NCI-H2081 (cell line): ENCODE measurements at places on chromosomes 3 and 15.

DNA sequence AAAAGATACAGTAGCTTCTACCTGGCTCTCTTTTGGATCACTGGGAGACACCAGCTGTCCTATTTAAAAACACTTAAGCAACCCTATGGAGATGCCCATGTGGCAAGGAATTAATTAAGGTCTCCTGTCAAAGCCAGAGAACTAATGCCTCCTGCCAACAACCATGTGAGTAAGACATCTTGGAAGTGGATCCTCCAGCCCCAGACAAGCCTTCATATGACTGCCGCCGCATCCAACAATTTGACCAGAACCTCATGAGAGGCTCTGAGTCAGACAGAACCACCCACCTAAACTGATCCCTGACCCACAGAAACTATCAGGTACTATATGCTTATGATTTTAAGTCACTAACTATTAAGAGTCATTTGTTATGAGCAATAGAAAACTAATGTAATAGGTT, 22.3 kb downstream of the IFT80 start:
- no peak for DNase-seq

DNA sequence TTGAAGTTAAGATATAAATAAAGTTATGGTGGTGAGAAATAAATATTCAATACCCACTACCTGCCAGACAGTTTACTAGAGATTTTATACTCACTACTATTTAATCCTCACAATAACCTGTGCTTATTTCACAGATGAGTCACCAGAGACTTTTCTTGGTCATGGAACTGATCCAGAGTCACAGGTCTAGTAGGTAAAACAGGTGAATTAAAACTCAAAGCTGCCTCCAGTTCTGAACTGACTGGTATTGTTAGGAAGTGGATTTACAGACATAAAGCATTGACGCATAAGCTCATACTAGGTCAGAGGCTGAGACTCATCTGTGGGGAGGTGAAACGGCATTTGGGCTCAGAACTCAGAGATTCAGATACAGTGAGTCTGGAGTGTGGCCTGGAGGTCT, 1009.9 kb downstream of the AGBL1 start:
- DNase-seq = no peak

GRCh38 chr15:75042730-75043508, 19.5 kb downstream of the PPCDC start:
- DNase-seq = no peak

GRCh38 chr3:172700256-172700655, 10.6 kb downstream of the NCEH1 start:
- no peak for DNase-seq

DNA sequence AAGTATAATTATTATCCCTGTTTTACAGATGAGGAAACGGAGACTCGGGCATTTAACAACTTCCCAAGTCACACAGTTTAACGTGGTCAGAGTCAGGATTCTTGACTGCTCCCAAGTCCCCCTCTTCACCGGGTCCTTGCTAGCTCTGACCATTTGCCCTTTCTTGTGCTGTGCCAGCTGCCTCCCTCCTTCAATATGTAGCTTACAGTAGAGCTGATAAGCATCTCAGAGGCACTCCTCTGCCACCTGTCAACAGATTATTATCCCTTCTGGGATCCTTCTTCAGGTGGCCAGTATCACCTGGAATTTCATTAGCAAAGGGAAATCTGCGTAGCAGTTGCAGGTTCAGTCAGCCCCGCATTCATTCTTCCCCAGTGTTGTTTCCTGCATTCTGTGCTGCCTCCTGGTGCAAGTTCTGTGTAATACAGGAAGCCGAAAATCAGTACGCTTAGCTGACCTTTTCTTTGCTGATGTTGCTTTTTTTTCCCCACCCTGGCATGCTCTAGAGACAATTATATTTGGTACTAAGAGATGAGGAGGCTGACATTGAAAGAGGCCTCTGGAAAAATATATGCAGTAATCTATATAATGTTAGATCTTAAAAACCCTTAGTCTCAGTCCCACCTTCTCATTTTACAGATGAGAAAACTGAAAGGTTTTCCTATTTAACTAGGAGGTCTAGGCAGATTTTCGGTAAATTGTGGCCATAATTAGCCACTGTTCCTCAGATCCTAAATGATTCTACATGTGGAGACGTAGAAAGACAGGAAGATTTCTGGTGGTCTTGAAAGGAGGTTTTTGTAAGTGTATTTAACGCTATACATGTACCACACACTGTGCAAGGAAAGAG, 24.8 kb downstream of the TMOD2 start:
- DNase-seq = peak; percentile 65

DNA sequence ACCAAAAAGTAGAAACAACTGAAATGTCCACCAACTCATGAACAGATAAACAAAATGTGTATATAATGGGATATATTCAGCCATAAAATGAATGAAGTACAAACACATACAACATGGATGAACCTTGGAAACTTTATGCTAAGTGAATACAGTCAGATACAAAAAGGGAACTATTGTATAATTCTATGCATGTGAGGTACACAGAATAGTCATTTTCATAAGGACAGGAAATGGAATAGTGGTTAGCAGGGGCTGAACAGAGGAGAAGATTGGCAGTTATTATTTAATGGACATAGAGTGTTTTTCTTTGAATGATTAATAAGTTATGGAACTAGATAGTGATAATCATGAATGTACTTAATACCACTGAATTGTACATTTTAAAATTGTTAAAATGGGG, 20.0 kb upstream of the TRANK1 start:
- DNase-seq = no peak

GRCh38 chr15:83379579-83379959, 67.6 kb upstream of the SH3GL3 start:
- DNase-seq = no peak

DNA sequence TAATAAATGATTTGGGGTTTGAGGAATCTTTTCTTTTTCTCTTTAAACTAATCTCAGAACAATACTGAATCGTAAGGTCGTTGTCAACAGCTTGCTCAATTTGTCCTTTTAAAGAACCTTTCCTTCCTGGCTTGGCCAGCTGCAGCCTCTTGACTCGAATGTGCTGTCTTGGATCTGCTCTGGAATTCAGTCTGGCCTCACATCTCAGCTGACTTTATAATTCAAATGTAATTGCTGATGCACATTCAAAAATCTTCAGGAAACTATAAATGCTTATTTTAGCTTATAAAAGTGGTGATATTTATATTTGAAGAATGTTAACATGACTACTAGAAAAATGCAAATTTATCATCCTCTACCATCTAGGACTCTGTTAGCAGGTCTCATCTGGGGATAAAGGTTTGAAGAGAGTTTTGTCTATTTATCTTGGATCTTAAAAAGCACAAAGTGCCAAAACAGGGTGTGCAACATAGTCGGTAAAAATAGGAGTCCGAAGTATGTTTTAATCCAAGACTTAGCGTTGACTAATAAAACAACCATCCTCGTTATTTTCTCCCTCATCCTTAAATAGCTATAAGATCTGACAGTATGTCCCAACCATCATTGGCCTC, 1035.2 kb downstream of the MCTP2 start:
- no peak for DNase-seq

- no peak for DNase-seq
Observed at GRCh38 chr15:79897701-79898113, 893 bp upstream of the MTHFS start.

- no peak for DNase-seq
Observed at GRCh38 chr15:57582090-57582489, 9.6 kb upstream of the MYZAP start.

DNA sequence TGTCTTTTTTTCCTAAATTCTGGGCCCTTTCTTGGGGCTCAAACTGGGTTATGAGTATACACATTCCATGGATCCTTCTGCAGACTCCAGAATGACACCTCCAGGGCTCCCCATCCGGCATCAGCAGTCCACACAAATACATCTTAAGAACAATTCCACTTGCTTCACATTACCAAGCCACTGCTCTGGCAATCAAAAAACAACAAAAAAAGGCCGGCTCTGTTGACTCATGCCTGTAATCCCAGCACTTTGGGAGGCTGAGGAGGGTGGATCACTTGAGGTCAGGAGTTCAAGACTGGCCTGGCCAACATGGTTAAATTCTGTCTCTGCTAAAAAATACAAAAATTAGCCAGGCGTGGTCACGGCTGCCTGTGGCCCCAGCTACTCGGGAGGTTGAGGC, 49.9 kb upstream of the LPP start:
- DNase-seq = no peak

- no peak for DNase-seq
Observed at GRCh38 chr3:188212308-188212969, 58.5 kb downstream of the LPP start.

- DNase-seq = no peak
Observed at GRCh38 chr3:126295407-126295939, 61.7 kb downstream of the KLF15 start.

- no peak for DNase-seq
Observed at GRCh38 chr3:31167666-31168065, 273.2 kb upstream of the GADL1 start.

DNA sequence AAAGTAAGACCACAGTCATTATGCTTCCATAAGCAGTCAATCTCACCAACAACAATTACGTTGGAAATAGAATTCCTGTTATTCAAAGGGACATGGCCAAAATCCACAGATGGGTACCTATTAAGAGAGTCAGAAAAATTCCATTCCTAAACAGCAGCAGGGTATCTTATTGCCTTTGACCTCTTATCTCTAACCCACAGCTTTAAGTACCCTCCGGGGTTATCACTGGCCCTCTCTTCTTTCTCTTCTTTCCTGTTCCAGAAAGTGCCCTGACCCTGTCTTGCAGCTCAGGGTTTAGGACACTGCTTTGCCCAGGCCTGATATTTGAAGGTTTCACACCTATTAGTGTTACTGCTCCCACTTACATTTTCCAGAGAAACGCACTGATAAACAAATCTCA, 428.7 kb downstream of the TBC1D5 start:
- no peak for DNase-seq

- peak; percentile 96 for DNase-seq
Observed at GRCh38 chr3:17730318-17730967, 12.0 kb downstream of the TBC1D5 start.

GRCh38 chr15:99722406-99722805, 10.8 kb downstream of the LYSMD4 start:
- no peak for DNase-seq

DNA sequence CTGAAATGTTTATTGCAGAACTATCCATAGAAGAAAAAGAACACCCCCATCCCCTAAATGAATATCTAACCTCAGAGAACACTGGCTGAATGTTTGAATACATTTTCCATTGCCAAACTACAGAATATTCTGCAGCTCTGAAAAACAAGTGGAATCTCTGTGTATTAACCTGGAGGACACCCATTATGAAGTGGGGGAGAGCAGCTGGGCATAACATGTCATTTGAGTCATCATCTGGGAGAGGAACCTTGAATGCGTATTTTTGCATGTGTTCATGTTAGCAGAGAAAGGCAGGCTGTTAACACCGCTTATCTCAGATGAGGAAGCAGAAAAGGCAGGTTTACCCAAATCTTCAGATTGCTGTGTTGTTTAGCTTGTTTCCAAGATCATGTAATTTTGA, 31.5 kb downstream of the ESYT3 start:
- no peak for DNase-seq

- no peak for DNase-seq
Observed at GRCh38 chr3:122102191-122102935, 47.2 kb downstream of the CD86 start.

GRCh38 chr3:77071809-77072208, 31.9 kb downstream of the ROBO2 start:
- DNase-seq = no peak

GRCh38 chr15:89630260-89630659, 25.0 kb downstream of the KIF7 start:
- DNase-seq = no peak

DNA sequence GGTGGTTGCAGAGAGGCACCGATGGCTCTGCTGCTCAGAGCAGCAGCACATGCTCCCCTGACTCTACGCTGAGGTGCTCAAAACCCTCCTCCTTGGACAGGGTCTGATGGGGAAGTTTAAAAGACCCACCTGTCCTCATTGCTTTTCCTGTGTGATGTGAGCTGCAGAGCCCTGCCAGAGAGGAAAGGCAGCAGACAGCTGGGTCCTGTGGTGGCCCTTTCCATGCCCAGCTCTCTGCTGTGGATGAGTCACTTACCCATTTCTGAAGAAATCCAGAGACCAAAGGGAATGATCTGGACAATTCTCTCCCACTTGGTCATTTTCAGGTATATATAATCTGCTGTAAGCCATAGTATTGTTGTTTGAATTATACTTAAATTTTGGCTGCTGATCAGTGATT, 121.7 kb downstream of the CHDH start:
- DNase-seq = no peak

DNA sequence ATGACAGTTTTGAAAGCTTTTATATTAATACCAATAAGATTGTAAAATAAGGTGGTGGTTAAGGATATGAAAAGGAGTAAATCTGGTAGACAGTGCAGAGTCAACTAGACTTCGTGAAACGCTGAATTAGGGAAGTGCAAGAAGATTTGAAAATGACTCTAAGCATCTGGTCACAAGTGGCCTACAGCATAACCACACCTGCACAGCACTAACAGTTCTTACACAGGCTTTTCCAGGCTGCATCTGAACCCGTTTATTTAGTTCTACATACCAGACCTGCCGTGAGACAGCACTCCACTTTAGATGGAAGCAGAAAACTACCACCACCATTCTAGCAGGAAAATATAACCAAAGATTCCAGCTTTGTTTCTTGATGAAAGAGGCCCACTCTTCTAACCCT, 1.9 kb downstream of the DMXL2 start:
- DNase-seq = no peak

DNA sequence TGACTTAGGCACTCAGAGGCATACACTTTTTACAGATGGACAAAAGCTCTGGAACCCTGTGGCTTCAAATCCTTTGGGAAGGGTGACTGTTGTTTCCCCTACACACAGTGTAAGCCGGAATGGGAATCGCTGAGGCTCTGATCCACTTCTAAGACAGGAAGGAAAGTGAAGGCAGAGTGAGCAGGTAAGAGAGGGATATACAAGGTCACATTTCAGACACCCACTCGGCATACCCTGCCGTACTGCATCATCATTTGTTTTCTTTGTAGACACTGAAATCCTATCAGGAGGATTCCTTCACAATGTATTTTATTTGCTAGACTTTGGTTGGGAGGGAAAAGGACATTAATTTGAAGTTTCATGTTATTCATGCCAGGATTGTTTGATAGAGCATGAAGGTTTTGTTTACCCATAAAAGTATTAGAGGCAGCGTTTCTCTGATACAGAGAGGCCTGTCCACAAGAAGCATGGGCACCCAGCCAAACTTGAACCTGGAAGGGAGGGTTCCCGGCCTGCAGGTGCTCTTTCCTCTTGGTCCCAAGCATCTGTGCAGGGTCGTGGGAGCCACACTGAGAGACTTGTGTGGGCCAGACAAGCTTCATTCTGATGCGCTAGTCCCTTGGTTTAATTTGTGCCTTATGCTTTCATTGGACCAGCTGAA, 21.9 kb upstream of the POLR2M start:
- peak; percentile 2 for DNase-seq

- DNase-seq = no peak
Observed at GRCh38 chr3:105343991-105344390, 22.7 kb upstream of the ALCAM start.
